Bone marrow (tissue), 2 donors: ENCODE measurements at places on chromosomes 5 and 9.

- DNase-seq, result no peak
Measured at GRCh38 chr9:73565833-73566465, 414.3 kb downstream of the ANXA1 start.

GRCh38 chr9:98523231-98523901 lies 185.4 kb downstream of the GABBR2 start:
- DNase-seq, result no peak

DNA sequence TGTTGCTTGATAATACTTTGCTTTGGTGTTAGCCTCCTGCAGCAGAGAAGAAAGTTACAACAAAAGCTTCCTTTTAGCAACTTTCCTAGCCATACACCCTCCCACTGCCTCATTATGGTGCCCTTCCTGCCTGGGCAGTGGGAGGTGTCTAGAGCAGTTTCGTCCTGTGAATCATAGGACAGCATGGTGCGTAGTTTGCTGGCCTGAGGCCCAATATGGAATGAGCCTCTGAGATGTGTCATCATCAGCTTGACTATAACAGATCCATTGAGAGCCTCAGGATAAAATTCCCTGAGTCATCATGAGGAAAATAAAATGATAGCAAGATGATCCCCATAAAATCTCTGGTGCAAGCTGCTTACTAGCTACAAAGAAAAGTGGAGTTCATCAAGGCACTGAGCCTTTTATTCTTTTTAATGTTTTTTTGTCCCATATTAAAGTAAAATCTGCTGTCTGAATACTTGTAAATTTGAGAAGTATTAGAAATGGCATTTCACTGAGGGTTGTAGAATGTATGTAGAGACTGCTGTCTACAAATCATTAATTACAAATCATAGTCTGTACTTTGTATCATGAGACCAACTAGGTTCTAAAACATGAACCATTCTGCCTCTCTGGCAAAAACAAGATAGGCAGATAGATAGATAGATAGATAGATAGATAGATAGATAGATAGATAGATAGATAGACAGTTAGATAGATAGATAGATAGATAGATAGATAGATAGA lies 303.0 kb upstream of the PDE4D start:
- DNase-seq, result no peak

GRCh38 chr5:96790961-96791504 lies 16.7 kb downstream of the ERAP1 start:
- no peak for DNase-seq

DNA sequence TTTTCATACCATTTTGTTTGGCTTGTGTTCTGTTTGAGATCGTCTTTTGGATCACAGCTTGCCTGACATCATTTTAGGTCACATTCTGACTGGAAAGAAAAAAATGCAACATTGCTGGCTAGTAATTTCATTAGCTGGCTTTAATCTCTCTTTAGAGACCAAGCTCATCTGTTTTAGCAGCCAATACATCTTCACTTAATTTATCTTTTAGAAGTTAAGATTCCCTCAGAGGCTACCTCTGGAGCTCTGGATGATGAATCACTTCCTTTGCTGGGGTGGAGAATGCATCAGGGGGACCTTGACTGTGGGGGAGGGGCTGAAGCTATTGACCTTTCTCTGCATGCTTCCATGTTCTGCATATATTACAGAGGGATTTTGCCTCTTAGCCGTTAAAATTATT lies 181.5 kb upstream of the OTULINL start:
- no peak for DNase-seq

DNA sequence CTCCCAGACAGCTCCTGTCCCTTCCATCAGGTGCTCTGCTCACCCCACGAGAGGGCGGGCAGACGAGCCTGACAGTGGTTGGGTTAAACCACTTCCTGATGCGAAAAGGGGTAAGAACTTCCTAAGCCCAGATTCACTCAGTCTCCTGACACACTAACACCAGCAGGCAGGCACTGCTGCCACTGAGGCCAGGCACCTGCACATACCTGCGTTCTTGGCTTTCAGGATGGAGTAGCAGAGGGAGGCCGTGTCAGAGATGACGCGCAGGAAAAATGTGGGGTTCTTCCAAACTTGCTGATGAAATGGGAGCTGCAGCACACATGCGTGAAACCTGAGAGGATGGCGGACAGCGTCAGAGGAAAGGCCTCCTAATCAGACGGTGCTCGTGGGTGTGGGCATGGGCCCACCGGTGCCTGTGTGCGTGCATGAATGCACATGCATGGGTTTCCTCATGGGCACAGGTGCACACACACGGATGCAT lies 29.9 kb downstream of the SLC6A18 start:
- DNase-seq, result no peak

DNA sequence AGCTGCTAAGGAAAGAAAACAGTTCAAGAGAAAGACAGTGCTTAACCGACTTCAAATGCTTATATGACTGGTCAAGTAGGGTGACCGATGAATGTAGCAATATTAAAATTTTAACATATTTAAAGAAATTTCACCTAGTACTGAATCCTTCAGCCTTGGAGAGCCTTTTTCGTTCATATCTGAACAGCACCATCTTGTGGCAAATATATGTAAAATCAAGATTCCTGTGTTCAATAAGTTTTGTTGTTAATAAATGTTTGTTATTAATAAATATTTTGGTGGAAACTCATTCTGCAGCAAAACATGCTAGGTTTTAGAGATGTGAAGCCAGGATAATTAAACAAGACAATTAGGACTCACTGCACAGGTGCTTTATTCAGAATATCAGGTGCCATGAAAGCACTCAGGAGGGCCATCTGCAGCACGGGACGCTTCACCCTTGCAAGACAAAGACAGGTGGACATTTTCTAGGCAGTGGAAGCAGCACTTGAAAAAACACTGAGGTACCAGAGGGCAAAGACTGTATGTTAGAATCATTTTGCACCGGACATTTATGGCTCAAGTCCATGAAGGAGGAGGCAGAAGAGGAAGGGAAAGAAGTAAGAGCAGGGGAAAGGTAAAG lies 15.6 kb downstream of the TICAM2 start:
- DNase-seq, result no peak

DNA sequence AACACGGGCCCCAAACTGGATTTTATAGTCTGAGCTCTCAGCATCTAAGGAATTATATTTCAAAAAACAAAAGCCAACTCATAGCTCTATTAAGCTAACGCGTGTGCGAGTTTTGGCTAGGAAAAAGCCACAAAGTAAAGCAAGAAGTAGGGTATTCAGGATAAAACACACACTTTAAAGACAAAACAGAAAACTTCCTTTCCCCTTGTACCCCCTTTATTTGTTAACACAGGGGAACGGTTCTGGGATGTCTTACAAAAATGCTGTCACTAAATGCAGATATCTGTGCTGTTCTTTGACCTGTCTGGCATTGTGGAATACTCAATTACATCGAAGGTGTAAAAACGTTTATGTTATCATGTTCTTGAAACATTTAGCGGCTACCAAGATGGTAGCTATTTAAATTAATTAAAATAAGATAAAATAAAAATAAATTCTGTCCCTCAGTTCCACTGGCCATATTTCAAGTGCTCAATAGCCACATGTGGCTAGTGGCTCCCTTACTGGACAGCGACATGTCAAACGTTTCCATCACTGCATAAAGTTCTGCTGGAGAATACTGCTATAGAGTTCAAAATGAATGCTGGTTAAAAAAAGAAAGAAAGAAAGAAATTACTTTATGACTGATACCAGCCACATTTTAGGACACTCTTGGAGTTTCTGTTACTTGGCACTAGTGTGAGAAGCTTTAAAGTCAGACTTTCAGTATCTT lies 7.2 kb upstream of the MEF2C start:
- no peak for DNase-seq

GRCh38 chr9:116298878-116299391 lies 145.3 kb downstream of the PAPPA start:
- no peak for DNase-seq

DNA sequence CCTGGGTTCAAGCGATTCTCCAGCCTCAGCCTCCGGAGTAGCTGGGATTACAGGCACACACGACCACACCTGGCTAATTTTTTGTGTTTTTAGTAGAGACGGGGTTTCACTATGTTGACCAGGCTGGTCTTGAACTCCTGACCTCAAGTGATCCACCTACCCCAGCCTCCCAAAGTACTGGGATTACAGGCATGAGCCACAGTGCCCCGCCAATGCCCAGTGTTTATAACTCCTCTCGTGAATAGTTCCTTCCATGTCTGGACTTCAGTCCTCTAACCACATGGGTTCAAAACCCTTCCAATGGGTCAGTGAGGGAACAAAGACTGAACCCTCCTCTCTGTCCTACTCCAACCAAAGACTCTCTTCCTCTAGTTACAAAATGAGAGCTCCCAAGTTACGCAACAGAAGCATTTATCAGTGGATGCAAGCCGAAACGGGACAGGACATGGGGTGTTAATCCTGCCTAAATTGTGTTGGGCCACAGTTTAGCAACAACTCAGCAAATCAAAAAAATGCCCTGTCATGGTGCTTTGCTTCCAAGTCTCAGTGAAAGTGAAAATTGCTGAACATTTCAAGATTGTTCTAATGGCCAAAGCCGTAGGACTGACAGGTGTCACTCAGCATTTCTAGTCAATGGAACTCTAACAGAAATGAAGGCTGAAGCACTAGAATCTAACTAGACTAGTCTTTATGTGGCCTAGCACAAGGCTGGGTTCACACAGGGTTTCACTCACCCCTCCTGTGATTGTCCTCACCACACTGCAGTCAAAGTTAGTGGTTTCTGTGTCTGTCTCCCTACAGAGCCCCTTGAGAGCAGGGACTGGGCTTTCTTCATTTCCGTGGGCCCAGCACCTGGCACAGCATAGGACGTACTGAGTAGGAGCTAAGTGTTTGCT lies 3.2 kb upstream of the TMEM245 start:
- DNase-seq, result no peak

GRCh38 chr9:72533322-72533721 lies 11.9 kb downstream of the TMC1 start:
- DNase-seq, result no peak

DNA sequence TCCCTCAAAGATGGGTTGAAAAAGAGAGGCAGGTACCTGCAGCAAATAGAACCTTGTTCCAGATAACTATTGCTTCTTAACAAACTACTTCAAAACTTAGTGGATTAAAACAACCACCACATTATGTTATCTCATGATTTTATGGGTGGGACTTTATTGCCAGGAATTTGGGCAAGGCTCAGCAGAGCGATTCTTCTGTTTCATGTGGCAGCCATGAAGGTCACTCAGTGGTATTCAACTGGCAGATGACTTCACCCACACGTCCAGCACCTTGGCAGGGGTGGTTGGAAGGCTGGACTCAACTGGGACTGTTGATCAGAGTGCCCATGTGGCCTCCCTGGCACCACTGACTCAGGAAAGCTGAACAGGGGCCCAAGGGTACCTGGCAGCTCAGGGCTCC lies 112.0 kb downstream of the HSD17B3 start:
- DNase-seq, result no peak

DNA sequence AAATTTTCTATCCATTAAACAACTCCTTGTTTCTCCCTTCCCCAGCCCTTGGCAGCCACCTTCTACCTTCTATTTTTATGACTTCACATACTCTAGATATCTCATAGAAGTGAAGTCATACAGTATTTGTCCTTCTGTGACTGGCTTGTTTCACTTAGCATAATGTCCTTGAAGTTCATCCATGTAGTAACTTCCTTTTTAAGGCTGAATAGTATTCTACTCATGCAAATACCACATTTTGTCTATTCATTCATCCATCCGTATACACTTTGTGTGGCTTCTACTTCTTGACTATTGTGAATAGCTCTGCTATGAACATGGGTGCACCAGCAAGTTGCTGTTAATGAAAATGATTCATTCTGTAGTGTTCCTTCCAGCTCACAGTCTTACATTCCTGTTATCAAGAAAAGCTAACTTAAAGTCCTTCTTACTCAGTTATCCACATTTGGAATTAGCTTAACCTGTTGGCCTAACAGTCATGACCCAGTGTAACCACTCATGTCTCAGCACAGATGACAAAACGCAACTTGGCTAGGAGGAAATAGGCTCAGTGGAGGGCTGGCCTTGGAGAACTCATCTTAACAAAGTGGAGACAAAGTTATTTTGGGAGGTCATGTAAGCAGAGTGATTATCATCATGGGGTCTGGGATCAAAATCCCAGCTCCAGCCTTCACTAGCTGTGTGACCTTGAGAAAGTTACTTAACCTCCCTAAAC lies 129.7 kb upstream of the MAP3K1 start:
- DNase-seq, result no peak

- no peak for DNase-seq
Measured at GRCh38 chr5:91183743-91184142, 199.4 kb downstream of the ARRDC3 start.

- no peak for DNase-seq
Measured at GRCh38 chr5:130092991-130093390, 188.7 kb downstream of the CHSY3 start.
